ENCODE measurements at places on chromosomes 3 and 15.

DNA sequence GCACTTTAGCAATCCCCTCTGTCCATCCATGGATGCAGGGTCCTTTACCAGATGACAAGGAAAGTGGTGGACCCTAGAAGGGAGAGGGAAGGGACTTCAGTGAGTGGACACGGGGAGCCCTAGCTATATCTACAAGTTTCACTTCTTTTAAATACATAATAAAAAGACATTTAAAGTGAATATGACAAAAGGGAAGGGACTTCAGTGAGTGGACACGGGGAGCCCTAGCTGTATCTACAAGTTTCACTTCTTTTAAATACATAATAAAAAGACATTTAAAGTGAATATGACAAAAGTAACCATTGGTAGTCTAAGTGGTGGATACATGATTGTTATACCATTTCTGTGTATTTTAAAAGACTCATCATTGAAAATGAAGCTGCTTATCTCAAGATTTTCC lies 81.9 kb upstream of the HES1 start:
- DNase-seq: no peak

DNA sequence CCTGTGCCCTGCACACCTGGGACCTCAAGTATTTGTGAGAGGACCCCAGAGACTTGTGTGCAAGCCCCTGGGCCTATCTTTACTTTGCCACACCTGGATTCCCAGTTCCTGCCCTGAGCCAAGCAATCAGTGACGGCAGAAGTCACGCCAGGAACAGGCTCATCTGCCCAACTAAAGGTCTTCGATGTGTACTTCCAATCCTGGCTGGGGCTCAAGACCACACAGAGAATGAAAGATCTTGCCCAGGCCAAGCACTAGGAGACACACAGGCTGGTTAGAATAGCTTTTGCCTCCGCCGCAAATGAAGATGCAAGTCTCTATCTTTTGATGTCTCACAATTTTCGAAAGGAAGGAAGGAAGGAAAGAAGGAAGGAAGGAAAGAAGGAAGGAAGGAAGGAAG lies 228.8 kb downstream of the OCA2 start:
- no peak for DNase-seq

- no peak for DNase-seq
Observed at GRCh38 chr3:119748991-119749390, 32.9 kb upstream of the NR1I2 start.

DNA sequence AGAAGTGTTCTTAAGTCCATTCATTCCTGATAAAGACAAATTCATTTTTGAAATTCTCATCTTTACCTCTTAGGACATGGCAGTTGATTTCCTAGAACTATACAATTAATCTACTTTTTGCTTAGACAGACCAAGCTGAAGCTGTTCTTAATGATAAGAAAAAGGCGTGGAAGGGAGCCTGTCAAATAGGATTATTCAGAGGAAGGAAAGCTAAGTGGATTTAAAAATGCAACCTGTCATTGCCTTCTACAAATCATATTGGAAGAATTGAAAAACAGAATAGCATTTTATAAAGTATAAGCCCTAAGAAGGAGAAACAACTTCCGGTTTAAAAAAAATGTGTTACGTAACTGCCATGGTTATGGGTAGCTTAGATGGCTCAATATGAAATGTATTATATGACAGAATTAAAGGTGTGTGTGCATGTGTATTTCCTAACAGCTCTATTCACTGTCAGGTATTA lies 81.2 kb upstream of the RAP2B start:
- no peak for DNase-seq

DNA sequence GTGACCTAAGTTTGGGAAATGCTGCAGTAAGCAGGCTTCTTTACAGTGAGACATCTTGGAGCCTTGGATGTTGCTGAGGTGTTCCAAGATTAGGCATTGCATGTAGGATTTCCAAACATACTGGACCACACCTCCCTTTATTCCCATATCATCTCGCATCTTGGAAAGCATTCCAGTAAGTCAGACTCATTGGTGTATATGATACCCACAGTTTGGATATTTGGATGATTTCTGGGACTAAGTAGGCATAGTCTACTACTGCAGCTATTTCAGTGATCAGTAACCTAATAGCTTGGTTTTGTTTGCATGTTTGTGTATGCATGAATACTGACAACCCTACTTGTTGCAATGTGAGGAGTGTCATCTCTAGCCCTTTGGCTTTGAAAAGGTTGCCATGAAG lies 97.3 kb downstream of the SEMA6D start:
- no peak for DNase-seq

DNA sequence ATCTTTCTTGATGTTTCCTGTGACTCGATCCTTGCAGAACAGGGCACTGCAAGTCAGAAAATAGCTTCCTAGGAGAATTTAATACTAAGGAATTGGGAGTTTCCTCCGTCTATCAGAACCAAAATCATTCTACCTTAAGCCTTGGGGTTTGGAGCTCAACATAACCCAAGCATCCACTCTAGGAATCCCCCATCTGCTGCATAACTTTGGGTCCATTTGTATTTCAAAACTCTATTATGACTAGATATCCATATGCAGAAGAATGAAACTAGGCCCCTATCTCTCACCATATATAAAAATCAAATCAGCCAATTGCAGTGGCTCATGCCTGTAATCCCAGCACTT lies 61.7 kb upstream of the AKAP13 start:
- DNase-seq: no peak

DNA sequence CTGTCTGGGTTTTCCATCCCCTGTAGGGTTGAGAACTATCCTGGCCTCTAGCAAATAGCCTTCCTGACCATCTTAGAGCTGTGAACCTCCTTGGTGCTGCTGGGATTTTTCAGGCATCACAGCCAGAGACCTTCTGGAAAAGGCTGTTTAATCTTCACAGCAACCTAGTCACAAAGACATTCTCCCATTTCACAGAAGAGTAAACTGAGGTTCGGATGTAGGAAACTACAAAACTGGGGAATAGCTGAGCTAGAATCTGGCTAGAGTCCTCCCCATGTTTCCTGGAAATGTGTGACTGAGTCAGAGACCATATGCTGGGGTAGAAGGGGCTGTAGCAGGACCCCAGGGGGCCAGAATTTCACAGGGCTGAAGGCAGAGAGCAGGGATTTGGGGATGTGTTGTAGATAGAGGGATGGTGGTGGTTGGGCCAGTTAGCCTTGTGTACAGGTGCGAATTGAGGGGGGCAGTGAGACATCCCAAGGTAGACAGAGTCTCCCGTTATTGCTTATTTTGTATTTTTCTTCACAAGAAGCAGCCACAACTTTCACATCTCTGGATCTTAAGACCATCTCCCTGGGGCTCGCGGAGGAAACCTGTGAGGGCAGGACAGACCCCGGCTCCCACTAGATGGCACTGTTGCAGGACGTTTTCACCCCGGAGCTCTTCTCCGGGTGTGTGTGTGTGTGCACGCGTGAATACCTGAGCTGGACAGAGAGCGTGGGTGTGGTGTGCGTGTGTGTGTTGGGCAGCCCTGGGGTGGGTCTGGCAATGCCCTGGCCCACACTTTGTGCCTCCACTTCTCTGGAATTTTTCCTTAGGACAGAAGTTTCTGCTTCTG lies 66.9 kb upstream of the PRR23C start:
- DNase-seq: peak; percentile 57

DNA sequence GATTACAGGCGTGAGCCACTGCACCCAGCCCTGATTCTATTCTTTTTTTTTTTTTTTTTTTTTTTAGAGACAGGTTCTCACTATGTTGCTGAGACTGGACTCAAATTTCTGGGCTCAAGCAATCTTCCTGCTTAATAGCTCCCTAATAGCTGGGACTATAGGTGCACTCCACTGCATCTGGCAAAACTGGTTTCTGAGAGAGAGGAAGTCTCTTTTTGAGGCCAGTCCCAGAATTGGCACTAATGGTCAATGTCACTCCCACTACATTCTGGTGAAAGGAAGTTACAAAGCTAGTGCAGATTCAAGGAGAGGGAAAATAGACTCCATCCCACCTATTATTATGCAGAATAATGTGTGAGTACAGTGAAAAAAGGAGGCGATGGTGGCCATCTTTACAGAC lies 5.8 kb upstream of the TGFBR2 start:
- no peak for DNase-seq

DNA sequence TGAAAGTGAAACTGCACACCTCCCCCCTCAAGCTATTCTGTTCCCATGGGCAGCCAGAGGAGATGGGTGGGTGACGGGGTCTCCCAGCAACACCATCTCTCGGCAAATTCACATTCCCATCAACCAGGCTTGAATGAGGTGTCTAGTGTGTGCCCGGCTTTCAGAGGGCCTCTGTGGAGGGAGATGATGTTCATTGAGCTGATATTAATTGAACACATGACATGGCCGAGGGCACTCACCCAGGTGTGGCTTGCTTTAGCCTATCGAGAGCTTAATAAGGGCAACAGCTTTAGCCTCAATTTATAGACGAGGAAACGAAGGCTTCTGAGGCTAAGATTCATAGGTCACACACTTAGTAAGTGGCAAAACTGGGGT lies 288.0 kb downstream of the UACA start:
- no peak for DNase-seq

- DNase-seq: no peak
Observed at GRCh38 chr3:171116824-171117395, 90.4 kb upstream of the SLC2A2 start.

DNA sequence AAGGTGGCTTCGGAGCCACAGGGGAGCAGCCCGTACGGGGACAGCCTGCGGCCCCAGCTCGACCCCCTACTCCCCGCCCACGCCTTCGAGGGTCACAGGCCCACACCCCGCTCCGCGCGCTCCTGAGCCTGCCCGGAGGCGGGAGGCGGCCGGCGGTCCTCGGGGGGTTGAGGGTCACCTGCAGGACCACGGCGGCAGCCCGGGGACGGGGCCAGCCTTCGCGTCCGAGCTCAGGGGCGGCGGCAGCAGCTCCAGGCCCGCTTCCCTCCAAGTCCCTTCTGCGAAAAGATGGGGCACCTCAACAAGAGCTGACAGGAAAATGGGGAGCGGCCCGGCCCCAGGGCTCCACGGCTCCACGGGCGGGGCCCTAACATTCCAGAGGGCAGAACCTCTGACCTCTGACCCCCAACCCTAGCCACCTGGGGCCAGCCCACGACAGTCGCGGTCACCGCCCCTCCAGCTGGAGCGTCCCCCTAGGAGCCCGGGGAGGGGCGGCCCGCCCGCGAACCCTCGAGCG lies 428 bp downstream of the LYSMD4 start:
- DNase-seq: peak; percentile 11

DNA sequence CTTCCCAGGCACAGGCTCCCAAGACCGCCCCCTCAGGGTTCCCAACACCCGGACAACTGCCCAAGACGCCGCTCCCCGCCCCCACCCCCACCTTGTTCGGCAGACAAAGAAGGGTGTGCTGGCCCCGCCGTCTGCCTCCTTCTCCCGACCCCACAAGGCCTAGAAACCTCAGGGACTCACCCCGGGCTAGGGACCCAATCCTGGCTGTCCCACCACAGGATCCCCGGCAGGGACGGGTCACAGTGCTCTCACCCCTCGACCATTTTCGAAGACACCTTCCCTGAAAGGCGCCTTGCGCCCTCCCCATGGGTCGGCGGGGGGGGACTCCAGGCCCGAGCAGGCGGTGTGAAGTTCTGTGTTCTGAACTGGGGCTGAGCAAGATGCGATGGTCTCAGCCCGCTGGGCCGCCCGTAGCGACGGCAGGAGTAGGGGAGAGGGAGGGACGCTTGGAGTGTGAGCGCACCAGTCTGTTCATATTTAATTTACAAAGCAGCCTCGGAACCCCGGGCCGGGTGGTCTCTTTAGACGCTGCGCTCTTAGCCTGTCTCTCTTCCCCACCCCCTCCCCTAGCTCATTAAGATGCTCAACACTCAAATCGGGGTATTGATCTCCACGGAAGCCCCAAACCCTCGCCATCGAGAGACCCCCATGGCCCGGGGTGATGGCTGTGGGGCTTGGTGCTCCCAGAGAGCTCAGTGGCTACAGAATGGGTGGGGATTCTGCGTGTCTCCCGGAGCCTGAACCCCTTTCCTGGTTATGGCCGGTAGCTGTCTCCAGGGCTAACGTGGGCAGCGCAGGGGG lies 1.4 kb upstream of the ISLR2 start:
- DNase-seq: no peak

DNA sequence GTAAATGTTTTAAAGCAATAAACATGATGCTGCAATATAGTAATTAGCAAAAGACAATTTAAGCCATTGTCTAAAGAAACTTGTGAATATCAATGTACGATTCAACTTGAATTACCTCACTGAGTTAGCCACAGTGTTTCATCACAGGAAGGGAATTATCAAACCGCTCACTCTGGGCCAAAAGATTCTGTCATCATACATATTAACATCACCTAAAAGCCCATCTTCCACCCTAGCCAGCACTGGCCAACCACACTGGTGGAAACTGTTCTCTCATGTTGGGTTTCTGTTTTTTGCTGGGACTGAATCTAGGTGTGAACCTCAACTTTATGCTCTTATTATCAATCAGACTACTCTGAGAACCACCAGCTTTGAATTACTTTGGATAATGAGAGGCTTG lies 497.7 kb upstream of the THBS1 start:
- no peak for DNase-seq

- no peak for DNase-seq
Observed at GRCh38 chr3:150371741-150372254, 36.3 kb upstream of the TSC22D2 start.

GRCh38 chr3:77539677-77540076 lies 499.8 kb downstream of the ROBO2 start:
- DNase-seq: no peak

DNA sequence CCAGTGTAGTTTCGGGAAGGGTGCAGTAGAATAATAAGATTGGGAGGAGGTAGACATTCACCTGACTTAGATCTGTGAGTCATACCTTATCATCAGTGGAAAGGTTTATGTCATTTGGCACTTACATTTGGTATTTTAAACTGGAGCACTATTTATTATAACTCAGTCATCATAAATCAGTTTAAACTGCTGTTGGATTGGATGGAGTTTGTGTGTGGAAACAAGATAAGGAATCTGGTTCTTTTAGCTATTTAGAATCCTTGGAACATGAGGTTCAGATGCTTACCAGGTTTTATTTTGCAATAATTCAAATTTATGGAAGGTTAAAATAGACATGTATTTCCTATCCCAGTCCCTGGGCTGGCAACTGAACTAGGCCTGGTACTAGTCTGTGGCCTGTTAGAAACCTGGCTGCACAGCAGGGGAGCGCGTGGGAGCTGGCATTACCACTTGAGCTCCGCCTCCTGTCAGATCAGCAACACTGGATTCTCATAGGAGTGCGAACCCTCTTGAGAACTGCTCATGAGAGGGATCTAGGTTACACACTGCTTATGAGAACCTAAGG lies 34.5 kb downstream of the ZFAND6 start:
- DNase-seq: peak; percentile 5

DNA sequence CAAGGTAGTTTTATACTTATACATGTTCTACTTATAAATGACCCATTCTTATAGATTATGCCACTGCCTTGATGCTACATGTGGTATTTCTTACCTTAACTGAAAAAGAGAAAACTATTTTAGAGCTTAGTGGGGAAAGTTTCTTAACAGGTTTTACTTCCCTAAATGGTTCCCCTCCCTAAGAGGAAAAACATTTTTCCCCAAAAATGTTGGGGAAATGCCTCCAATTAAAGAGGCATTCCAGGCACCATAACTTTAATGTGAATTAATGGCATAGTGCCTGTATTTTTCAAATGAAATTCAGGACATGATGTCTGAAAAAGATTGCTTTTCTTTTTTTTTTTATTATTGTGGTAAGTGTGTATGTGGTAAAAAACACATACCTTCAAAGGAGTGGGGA lies 22.6 kb downstream of the GOLM2 start:
- no peak for DNase-seq

- no peak for DNase-seq
Observed at GRCh38 chr15:79396850-79397249, 35.3 kb upstream of the MINAR1 start.

GRCh38 chr3:21621181-21621651 lies 129.8 kb downstream of the ZNF385D start:
- no peak for DNase-seq
